ENCODE measurements at places on chromosomes 3 and 15.

GRCh38 chr3:108098003-108098370 lies 7.2 kb upstream of the CD47 start:
- no peak for DNase-seq

DNA sequence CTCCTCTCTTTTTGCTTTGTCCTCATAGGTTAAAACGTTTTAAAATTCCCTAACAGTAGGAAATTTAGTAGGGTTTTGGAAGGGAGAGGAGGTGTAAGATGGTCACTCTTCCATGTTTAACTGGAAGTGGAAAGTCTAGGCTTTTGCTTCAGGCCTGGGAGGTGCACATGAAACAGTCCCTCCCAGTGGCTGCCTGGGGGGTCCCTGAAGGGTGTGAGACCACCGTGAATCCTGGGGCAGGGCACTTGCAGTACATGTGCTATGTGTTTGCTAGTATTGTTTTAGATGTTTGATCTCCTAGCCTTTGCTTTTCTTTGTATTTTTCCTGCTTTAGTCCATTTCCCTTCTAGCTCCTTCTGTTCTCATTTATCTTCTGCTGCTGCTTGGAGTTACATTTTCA lies 178.5 kb downstream of the THSD4 start:
- DNase-seq = no peak

- DNase-seq = no peak
Measured at GRCh38 chr3:7667774-7668173, 806.9 kb downstream of the GRM7 start.

- DNase-seq = no peak
Measured at GRCh38 chr3:179929091-179929529, 107.6 kb downstream of the PEX5L start.

DNA sequence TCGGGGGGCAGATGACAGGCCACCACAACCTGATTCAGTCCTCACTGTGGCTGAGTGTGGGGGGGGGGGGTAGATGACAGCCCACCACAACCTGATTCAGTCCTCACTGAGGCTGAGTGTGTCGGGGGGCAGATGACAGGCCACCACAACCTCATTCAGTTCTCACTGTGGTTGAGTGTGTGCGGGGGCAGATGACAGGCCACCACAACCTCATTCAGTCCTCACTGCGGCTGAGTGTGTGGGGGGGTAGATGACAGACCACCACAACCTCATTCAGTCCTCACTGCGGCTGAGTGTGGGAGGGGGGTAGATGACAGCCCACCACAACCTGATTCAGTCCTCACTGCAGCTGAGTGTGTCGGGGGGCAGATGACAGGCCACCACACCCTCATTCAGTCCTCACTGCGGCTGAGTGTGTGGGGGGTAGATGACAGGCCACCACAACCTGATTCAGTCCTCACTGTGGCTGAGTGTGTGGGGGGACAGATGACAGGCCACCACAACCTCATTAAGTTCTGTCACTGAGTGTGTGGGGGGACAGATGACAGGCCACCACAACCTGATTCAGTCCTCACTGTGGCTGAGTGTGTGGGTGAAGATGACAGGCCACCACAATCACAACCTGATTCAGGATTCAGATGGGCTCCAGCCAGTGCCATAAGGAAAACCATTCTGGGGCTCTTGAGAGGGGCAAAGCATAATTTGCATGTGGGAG lies 16.9 kb downstream of the ZNF717 start:
- no peak for DNase-seq

DNA sequence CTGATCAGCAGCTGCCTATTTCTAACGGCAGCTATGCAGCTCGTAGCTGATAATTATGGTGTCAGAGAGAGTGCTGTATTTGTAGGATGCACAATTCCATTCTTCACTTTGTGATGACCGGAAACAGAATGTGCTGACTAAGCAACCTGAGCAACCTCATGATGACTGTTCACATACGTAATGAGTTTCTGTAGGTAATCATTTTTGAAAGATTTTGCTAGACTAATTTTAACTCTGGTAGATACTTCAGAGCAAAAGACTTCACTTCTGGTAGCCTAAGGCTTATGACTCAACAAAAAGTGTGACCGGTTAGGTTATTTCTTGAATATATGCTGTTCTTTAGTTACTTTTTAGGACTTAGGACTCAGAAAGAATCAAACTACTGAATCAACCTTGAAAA lies 567.7 kb downstream of the NAALADL2 start:
- no peak for DNase-seq

DNA sequence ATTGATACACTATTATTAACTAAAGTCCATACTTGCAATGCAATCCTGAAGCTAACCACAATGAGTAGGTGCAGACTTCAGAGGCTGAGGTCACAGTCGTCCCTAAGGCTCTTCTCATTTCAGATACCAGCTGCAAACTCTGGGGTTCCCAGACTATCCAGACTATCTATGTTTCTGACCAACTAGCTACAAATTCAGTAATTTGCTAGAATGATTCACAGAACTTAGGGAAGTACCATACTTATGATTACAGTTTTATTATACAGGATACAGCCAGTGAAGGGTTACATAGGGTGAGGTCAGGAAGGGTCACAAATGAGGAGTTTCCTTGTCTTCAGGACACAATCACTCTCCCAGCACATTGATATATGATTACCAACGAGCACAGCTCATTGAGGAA lies 36.5 kb downstream of the PPM1L start:
- DNase-seq = no peak

GRCh38 chr3:74409066-74409465 lies 205.4 kb downstream of the CNTN3 start:
- no peak for DNase-seq

DNA sequence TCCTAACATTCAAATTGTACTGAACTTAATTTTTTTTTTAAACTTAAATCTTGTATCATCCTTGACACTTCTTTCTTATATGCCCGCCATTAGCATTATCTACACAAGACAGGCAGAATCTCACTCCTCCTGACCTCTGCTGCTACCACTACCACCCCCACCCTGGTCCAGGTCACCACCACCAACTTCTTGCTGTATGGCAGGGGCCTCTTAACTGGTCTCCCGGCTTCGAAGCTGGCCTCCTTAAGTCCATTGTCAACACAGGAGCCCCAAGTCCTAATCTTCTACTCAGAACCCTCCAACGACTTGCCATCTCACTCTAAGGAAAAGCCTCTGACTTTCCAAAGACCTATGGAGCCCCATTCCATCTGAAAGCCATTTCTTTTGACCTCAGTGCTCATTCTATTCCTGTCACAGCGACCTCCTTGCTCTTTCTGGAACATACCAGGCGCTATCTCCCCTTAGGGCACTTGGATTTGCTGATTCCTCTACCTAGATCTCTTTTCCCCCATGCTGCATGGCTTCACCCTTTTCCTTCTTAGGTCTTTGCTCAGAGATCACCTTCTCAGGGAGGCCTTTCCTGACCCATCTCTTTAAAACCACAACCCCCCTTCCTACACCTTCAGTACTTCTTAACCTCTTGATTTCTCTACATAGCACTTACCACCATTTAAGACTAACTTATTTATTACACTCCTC lies 2.6 kb downstream of the PRC1 start:
- DNase-seq = no peak

GRCh38 chr3:47276558-47276957 lies 6.0 kb downstream of the KIF9 start:
- no peak for DNase-seq

- DNase-seq = no peak
Measured at GRCh38 chr15:85024509-85025336, 43.1 kb downstream of the PDE8A start.

DNA sequence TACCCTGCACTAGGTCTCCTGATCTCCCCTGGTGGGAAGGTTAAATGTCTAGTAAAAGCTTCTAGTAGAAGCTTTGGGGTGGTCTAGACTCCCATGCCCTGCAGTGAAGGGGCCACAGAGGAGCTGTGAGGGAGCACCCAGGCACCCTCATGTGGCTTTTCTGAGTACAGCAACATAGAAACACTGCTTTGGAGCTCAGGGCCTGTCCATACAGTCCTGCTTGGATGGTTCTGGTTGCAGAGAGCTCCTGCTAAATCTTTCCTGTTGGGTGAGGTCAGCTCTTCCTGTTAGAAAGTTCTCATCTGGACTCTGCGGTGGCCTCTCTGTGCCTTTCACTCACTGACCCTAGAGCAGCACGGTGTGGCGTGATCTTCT lies 47.8 kb downstream of the GPD1L start:
- DNase-seq = no peak

DNA sequence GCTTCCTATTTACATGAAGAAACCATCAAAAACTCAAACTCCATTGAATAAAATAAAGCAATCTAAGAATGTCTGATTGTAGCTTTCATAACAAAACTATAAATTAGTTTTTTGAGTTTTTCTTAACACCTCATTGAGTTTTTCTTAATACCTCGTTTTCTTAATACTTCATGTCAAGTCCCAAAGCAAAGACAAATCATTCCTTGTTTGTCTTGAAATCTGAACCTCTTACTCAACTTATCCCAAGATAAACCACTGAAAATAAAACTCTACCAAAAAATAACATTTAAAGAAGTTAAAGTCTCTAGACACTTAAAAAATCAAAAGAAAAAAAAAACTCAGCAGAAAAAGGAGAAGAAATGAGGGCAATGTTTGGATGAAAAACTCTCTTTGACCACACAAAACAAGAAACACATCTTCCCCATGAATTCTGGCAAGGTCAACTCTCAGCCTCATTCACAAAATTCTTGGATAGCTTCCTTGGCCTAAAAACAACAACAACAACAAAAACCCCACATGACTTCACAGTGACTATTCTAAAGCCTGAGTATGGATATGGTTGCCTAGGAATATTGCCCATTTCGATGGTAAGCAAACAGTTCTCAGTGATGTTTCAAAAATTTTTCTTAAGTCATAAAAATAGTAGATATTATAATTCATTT lies 38.2 kb downstream of the TMCC1 start:
- DNase-seq = no peak

DNA sequence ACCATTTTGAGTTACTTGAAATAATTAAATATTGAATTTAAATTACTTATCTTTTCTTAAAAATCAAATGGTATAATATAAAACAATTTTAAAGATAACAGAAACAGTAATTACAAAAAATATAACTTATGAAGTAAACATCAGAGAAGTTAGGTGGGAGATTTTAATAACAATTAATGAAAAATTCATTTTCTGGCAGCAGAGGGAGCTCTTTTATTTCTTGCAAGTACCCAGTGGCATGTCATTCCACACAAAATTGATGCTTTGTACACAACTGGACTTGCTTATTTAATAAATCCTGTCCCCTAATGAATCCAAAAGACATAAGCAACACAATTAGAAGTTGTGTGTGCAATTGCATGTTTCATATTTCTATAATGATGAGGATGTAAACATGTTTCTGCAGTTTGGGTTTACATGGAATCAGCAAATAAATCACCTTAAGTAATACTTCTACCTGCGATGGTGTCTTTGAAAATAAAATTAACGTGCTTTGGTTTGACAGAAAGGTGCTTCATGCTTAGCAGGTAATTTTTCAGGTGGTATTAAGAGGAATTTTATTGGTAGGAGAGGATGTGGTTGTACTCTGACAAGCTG lies 861.3 kb downstream of the ZPLD1 start:
- DNase-seq = no peak

DNA sequence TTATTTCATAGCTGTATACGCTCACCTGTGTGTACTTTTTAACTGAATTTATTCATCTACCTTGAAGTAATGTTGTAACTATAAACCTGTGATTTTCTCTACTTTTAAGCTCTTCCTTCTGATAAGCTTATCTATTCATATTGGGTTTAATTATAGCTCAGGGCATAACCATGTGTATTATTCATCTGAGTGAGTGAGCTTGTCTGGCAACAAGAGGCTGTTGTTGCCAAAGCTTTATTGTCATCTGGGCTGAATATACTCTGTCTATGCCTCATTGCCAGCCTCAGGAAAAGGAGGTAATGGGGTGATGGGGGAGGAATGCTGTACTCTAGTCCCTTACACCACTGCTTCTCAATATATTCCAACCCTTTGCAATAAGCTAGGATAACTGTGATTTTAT lies 292.4 kb downstream of the UBE2E2 start:
- no peak for DNase-seq

DNA sequence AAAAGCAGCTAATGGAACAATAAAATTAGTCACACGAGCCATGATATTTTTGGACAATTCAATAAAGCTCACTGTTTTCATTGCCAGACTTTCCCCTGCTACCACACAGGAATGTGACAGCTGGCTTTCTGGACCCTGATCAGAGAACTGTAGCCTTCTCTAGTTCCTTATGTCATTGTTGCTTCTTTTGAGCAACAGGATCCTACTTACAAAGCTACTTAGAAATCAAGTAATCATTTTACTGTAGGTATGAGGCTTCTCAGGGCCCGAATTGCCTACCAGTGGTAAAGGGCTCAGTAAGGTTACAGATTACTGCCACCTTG lies 94.3 kb upstream of the AADACL2 start:
- DNase-seq = no peak

DNA sequence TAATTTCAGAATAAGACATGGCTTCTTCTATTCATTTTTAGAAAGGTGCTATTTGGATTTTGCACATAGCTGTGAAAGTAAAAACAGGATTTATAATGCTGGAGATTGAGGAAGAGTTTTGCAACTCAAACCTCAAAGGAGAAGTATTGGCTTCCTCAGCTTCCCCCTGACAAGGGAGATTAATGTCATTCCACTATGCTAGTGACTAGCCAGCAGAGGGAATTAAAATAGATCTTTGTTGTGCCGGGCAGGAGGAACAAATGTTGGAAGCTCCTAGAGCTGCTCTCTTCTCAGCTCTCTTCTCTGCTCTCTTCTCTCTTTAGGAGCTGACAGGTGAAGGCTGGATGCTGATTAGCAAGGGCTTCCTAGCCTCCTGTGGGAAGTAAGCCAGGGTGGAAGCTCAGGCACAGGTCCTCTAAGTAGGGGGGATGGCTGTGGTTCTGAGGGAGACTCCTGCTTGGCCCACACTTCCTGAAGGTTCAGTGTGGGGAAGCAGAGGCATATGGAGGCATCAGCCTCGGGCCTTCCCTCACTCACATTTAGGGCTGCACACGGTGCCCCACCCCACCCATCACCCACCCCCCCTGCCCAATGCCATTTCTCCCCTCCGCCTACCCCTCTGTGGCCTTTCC lies 29.6 kb downstream of the CX3CR1 start:
- no peak for DNase-seq

DNA sequence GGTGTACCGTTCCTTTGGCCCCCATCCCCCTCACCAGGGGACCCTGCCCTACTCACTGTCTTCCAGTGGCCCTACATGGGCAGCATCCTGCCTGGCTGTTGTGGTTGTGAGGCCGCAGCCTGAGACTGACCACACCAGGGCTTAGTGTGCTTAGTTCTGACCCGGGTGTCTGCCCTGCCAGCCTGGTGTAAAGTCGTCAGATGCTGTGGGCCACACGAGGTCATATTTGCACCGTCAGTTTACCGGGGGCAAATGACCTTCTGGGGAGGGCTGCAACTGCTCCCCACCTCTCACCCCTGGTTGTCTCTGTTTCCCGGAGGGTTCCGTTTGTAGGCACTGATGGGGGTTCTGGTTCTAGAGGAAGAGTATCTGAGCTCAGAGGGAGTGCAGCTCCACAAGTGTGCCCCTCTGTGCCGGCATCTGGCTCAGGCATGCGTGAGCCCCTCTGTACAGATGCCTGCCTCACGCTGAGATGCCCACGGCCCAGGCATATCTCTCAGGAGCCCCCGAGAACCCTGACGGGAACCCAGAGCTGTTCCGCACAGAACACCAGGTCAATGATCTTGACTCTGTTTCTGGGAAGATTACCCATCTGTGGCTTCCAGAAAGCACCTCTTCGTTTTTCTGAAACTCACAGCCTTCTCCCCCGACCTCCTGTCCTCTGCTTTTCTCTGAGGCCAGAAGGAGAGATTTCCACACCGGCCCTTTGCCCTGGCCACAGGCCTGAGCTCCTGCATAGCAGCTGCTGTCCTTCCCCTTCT lies 19.2 kb downstream of the KLF13 start:
- peak; percentile 47 for DNase-seq

Data from Peyer's patch (tissue), 4 donors.